ENCODE measurements at places on chromosomes 2 and 18. TPM values are rescaled to one million over a fixed set of nuclear protein-coding genes. Genes with fewer than 3 reads are reported as not detected.

MFSD2B gene
- not detected for total RNA-seq

DNA sequence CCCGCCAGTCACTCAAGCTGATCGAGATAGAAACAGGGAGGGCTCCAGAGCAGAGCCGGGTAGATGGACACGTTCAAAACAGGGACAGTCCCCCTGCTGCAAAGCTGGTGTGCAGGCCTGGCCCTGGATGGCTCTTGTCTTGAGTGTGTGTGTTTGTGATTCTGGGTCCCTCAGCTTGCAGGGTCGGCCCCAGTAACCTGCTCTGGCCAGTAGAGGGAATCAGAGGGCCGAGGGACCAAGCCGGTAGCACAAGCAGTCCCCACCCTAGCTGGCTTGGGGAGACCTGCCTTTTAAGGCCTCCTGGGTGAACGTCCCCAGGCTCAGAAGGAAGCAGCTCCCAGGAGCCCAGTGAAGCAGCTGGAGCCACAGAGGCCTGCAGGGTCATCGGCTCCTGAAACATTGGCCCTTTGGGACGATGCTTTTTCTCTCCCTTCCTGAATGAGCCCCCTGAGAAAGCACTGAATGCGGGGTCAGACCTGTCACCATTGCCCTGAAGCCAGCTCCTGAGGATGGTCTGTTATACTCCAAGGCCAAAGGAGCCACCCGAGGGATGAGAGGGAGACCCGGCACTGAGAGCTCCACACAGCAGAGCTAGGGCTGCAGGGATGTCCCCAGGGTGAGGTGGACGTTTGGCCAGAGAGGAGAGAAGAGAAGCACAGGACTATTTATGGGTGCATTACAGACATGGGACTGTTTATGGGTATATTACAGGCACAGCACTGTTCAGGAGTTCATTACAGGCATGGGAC, 15.4 kb upstream of the MLPH start:
- no peak for DNase-seq

GRCh38 chr2:235568431-235568830, 74.6 kb downstream of the AGAP1 start:
- DNase-seq = no peak

DNA sequence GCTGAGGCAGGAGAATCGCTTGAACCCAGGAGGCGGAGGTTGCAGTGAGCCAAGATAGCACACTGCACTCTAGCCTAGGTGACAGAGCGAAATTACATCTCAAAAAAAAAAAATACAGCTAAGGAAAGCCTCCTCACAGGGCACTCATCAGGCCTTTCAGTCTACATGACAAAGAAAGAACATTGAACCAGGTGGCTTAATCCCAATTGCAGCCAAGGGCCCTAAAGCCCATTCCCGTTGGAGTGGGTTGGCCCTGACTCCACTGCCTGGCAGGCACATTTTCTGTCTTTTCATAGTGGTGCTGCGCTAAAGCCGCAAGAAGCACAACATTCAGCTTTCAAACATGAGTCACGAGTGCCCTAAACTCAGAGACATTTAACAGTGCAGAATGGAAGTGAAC, 372.5 kb downstream of the RNF144A start:
- no peak for DNase-seq

- no peak for DNase-seq
Observed at GRCh38 chr2:136284226-136285119, 166.5 kb upstream of the CXCR4 start.

LAPTM4A gene
- total RNA-seq = 144 TPM

PLCD4 gene
- total RNA-seq = 2.7 TPM

- no peak for DNase-seq
Observed at GRCh38 chr18:33960417-33960816, 264.3 kb downstream of the NOL4 start.

DNA sequence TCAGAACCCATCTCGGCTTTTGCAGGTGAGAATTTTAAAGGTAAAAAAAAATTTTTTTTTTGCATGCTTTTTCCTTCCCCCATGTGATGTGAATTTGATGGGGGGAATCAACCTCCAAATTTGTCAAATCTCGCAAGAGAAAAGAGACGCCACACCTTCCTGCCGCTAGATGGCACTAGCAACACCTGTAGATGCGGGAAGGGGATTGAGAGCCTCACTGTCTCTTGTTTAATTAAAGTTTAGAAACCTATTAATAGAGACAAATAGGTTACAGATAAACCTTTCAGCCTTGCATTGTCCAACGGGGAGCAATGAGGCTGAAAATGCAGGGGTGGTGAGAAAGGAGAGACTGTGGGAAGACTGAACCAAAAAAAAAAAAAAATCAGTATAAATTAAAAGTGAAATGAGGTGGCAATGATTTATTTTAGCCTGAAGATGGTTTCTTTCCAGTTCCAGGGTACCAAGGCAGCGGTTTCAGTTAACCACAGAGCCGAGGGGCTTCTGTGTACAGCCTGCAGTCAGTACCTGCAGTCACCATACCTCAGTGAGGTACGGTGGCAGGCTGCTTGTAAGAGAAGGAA, 84.6 kb downstream of the NRP2 start:
- no peak for DNase-seq

POTEF gene
- total RNA-seq = not detected

INHA gene
- total RNA-seq = not detected

- DNase-seq = no peak
Observed at GRCh38 chr2:176140513-176141317, 10.6 kb upstream of the HOXD4 start.

GRCh38 chr2:28391564-28392296, 928 bp upstream of the FOSL2 start:
- DNase-seq = peak; percentile 40

DYSF gene
- total RNA-seq = 5.5 TPM

DNA sequence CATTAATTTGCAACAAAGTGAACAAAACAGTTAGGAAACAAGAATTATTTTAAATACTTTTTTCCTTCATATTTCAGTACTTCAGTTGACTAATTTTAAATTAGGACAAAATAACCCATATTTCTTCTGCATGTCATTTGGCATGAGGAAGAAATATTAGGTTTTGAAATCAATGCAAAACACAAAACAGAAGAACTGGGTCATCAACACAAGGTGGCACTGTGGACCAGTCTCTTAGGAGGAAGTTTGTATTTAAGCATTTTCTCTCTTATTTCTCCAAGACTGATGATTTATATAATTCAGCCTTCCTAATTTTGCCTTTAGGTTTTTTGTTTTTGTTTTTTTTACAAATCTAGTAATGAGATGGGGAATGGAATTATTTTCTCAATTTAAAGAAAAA, 352.8 kb upstream of the KCNH7 start:
- DNase-seq = no peak

DNA sequence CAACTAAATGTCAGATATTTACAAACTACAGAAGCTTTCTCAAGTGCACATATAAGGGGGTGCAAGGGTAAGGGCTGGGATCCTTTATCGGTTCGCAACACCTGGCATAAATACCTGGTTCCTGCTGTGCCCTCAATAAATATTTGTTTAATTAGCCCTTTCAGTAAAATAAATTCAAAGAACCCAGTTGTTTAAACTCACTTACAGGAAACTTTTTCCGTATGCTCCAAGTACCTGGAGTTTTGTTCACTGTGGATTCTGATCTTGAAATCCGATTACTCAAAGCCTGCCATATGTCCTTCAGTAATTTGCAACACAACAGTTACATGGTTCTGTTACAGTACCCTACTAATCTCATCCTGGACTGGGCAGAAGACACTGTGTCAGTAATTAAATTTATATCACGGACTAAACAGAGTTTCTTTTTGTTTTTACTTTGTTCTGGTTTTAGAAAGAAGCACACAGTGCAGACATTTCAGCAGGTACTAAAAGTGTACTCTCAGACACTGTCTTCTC, 36.9 kb downstream of the TBC1D8 start:
- DNase-seq = no peak

GRCh38 chr2:3223080-3223923, 154.3 kb downstream of the EIPR1 start:
- no peak for DNase-seq

DNA sequence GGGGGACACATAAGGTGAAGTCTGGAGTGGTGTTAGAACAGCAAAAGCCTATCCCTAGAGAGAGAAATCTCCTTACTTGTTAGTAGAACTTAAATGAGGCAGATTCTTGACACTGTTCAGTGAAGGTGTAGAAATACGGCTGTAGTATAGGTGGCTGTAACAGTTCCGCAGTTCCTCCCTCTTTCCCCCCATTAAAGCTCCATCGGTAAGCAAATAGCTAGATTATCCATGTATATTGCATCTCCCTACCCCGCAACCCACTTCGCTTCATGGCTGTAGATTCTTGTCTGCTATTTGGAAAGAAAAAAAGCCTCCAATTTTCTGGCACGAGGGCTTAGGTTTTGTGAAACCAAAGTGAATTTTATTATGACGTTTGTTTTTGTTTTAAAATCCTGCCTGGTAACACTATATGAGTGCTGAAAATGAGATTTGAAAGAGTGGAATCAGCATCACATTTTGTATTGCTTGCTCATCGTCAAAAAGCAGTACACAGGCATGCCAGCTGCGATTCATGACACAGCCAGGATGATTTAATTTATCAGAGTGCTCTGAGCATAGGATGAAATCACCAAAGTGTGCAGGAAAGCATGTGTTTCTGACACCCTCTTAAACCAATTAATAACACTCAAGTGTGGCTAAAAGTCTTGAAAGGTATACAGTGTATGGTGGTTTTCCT, 1.4 kb downstream of the FAM171B start:
- DNase-seq = no peak

DNA sequence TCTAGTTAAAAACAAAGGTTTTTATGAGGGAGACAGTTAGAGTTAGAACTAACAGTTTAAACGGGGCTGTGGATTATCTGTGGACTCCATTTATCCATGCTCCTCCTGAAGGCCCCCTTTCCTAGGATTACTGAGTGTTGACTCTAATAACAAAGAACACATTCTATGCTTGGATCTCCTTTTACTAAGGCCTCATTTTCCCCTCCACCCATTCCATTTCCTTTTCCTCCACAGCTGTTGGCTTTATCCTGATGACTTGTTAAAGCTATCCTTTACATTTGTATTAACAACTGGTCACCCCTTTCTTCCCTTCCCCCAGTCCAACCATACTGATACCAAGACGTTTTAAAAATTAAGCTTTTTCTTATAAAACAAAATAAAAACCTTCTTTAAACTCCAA, 220.6 kb downstream of the SRBD1 start:
- no peak for DNase-seq

GRCh38 chr2:102597788-102598187, 21.6 kb upstream of the SLC9A2 start:
- no peak for DNase-seq

CAVIN2 gene
- 50.7 TPM for total RNA-seq

PDCD1 gene
- total RNA-seq = 1.7 TPM

DNA sequence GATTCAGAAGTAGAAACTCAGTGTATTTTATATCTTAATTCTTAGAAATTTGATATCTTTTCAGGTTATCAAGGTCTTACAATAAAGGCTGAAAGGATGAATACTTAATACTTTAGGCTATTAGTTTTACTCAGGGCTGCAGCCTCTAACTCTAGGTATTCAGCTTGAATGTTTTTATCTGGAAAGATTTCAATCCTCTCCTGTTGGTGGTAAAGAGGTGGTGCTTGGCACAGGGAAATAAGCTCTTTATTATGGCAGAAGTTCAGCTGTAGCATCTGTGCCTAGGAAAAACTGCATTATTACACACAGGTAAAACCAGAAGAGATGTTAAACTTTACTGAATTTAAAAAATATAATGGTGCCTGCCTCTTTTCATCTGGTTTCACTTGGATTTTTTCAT, 11.1 kb downstream of the ACVR2A start:
- DNase-seq = no peak

DNA sequence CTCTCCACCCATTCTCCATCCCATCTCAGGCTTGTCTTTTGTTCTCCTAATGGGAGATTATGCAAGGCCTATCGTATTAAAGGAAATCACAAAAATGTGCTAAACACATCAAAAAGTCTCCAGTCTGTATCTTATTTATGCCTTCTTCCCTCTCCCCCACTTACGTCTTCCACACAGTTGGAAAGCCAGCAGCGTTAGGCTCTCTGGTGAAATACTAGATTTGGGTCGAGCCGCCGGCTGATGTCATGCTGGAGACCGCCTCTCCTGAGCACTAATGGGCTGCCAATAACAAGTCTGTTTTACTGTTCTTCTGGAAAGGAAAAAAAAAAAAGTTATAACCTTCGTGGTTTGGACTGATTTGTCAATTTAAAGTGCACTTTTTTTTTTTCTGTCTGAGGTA, 182.7 kb upstream of the SIX2 start:
- no peak for DNase-seq

- no peak for DNase-seq
Observed at GRCh38 chr2:158095912-158096311, 5.8 kb upstream of the UPP2 start.

DNA sequence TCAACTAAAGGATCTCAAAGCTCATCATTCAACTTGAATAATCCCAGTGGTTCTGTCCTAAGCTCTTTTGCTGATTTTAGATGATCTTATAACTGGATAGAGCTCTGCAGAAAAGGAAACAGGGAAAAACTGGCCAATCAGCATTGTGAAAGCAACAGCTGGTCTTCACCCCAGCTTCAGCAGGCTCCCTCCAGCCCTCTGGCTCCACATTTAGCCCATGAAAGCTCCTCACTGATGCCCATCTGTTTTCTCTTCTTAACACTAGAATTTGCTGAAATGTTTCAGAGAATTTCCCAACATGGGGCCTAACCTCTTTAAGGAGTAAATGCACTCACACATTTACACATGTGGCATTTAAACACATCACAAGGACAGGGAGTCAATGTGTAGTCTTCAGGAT, 223.3 kb downstream of the CNTNAP5 start:
- DNase-seq = no peak

DNA sequence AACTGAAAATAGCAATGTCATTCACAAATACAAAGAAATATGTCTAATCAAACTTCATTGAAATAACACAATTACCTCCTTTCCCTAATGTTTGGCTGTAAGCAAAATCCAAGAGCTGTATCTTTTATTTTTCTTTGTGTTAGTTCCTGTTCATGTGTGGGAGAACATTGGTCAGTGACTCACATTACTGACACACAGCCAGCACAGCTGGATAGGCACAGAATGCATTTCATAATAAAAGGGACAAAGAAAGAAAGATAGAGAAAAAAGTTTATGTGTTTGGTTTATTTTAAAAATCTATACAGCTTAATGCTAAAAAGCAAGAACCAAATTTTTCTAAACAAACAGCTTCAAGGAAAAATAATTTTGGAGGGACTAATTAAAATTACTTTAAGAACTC, 185.6 kb upstream of the COL3A1 start:
- DNase-seq = no peak

DNA sequence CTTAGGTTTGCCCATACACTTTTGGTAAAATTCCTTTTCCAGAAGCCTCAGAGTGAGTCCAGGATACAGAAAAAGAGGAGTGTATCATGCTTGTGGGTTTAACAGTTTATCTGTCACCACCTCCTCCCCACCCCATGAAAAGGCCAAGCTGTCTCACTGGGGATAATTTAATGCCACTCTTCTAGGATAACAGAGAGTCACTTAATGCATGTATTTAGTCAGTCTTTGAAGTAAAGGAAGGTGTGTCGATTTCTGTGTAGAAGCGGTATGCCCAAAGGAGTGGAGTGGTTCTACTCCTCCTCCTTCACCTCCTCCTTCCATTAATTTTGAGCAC, 116.4 kb downstream of the QPCT start:
- no peak for DNase-seq

DNA sequence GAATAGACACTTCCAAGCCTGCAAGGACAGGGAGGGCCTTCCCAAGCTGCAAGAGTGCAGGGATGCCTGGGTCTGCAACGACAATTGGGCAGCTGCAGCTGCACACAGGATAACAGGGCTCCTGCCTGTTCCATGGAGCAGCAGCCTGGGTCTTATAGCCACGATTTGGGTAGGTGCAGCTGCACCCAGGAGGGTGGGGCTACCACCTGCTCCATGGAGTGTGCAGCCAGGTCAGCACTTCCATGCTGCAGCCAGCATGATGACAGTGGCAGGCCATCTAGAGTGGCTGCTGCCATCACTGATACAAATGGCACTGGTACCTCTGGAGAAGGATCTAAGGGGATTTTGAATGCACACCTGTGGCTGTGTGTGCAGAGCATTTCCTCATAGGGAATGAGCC, 528.5 kb downstream of the DSC3 start:
- DNase-seq = no peak

Measured in esophagus squamous epithelium (tissue), 5 donors.